ENCODE measurements at places on chromosomes 7 and 10.

DNA sequence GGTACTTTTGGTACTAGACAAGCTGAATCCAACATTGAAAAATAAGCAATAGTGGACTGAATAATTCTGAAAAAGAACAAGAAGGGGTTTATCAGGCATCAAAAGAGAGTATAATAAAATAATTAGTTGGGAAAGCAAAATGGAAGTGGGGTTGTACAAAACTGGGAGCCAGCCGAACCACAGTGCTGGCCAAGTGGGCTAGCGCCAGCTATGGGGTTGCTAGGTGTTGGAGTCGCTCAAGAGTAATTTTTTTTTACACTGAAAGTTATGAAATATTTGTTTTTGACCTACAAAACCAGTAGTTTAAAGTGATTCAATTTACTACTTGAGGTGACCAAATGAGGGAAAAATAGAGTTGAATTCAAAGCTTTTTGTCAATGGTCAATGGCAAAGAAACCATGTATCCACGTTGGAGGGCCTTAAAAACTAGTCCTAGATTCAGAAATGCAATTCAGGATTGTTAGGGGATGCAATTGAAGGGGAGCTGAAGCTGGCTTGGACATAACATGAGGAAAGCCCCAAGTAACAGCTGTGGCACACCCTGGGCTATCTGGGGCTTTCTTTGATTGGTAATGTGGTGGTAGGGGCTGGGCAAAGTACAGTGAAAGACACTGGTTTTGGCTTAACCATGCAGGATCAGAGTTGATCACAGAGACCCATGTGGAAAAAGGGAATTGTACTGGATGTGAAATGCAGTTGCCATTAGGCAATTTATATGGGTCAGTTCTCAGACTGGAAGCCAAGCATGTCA is 28.3 kb upstream of the MSMB start:
- no peak for DNase-seq

- no peak for DNase-seq
Measured at GRCh38 chr10:93330824-93331223, 151.3 kb downstream of the MYOF start.

DNA sequence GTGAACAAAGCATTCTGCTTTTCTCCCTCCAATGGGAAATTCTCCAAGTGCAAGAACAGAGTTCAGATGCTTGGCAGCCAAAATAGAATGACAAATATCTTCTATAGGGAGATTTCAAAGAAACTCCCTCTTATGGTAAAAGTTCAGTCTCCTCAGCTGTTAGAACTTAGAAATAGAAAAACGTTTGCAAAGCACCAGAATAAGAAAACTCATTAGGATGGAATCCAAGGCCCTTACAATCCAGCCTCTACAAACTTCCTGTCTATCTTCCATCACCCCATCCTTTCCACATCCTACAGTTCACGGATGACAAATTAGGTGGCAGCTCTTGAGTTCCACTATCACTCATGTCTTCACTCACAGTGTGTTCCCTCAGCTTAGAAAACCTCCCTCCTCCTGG is 25.7 kb downstream of the FAM13C start:
- DNase-seq = peak; percentile 85

GRCh38 chr7:124276005-124276622 is 243.2 kb upstream of the TMEM229A start:
- DNase-seq = no peak

- no peak for DNase-seq
Measured at GRCh38 chr10:68869623-68870022, 31.5 kb upstream of the DDX50 start.

- no peak for DNase-seq
Measured at GRCh38 chr7:11458736-11459483, 373.1 kb downstream of the THSD7A start.

DNA sequence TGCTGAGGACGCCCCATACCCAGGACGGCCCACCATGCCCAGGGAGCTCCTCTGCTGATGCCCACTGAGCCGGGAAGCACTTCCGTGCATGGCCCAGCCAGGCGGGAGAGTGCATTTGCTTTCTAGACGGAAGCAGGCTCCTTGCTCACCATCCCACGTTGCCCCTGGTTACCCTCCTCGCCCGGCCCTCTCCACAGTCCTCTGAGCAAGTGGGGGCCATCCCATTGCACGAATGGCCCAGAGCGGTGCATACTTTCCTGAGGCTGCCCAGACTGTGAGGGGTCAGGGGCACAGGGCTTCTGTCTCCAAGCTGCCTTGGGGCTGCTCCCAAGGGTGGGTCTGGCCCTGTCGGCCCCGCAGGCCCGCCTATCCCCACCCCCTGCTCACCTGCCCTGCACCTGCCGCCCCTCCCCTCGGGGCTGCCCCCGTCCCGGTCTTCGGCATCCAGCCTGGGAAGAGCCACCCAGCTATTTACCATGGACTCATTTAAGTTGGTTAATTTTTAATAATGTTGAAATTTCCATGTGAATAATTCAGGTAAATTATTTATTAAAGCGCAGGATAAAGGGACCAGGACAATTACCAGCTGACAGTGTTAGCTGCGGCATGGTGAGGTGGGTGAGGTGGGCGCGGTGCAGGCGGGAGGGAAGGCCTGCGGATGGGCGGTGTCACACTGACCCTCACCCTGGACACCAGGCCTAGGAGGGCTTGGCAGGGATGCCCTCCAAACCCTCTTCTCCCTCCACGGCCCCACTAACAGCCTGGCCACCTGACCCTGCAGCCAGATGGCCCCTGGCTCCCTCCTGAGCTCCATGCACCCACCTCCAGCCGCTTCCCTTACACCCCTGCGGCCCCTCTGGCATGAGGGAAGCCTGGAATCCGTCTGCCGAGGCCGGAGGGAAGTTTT is 104.4 kb downstream of the MICALL2 start:
- DNase-seq = no peak

DNA sequence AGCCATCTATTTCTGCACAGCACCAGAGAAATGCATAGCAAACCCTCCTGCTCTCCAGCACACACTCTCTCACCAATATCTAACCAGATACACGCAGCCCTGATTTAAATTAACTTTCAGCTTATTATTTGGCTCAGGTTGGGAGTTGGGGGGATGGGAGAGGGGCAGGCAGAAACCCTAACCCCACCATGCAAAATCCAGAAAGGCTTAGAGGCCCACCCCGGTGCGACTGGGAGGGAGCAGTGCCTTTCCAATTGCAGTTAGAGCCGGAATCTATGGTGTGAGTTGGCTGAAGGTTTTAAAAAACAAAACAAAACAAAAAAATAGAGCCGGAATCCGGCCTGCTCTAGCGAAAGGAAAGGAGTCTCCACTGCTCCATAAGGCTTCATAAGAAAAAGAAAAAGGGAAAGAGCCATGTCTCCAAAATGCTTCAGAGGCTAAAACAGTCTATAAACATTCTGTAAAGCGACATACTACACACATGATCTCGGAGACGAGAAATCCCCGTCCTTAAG is 2.9 kb downstream of the IGF2BP3 start:
- no peak for DNase-seq

GRCh38 chr7:34758111-34758601 is 100.1 kb downstream of the NPSR1 start:
- DNase-seq = no peak

GRCh38 chr10:1620803-1621202 is 116.5 kb downstream of the ADARB2 start:
- DNase-seq = no peak

DNA sequence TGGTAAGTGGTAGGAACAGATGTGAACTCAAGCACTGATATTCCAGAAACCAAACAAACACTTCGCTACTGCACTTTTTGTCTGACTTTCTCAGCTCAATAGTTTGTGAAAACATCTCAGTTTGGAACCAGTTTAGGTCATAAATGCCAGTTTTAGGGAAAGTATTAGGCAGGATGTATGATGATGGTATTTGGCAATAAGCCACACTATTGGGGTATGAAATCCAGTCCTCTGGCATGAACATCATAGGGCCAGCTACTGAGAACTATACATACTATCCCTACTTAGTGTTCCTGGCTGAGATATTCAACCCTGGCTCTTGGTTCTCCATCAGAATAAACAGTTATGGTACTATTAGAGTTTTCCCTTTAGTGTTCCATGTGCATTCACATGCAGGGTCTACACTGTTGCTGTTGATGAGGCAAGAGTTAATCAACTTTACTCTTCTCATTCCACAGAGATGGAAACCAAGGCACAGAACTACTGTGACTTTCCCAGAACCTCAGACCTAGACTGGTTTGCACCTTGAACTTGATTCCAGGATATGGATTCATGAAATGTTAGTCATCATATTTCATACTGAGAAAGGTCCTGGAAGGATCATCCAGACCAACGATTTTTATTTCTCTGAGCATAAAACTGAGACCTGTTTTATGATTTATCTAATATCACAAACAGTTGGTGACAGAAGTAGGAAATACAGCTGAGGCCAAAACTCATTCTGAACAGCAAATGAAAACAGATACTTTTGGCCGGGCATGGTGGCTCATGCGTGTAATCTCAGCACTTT is 20.0 kb upstream of the IFIT2 start:
- no peak for DNase-seq

- DNase-seq = no peak
Measured at GRCh38 chr10:3442451-3442990, 269.9 kb upstream of the PITRM1 start.

- DNase-seq = no peak
Measured at GRCh38 chr10:132551808-132552130, 14.2 kb downstream of the INPP5A start.

GRCh38 chr7:105677817-105678573 is 96.7 kb upstream of the EFCAB10 start:
- peak; percentile 66 for DNase-seq

- no peak for DNase-seq
Measured at GRCh38 chr7:98621573-98622482, 4.7 kb downstream of the NPTX2 start.

- no peak for DNase-seq
Measured at GRCh38 chr7:70665997-70666396, 465.9 kb upstream of the GALNT17 start.

DNA sequence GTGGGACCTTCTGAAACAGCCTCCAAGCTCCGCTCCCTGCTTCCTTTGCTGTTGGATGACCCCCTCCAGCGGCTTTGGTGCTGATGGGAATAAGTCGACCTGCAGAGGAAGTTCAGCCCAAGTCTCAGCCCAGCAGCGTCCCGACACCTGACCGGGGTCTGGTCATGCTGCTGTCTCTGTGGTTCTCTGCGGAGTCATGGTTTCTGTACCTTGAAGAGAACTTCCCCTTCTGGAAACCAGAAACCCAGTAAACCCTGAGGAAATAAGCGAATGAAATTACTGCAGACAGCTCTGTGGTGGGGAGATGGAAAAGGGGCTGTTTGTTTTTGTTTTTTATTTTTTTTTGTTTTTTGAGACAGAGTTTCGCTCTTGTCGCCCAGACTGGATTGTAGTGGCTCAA is 18.3 kb upstream of the ZNF12 start:
- DNase-seq = no peak

All from stomach (tissue), 19 donors.